Fibroblast of skin of right biceps (primary cell): ENCODE measurements at places on chromosomes 2 and 18.

DNA sequence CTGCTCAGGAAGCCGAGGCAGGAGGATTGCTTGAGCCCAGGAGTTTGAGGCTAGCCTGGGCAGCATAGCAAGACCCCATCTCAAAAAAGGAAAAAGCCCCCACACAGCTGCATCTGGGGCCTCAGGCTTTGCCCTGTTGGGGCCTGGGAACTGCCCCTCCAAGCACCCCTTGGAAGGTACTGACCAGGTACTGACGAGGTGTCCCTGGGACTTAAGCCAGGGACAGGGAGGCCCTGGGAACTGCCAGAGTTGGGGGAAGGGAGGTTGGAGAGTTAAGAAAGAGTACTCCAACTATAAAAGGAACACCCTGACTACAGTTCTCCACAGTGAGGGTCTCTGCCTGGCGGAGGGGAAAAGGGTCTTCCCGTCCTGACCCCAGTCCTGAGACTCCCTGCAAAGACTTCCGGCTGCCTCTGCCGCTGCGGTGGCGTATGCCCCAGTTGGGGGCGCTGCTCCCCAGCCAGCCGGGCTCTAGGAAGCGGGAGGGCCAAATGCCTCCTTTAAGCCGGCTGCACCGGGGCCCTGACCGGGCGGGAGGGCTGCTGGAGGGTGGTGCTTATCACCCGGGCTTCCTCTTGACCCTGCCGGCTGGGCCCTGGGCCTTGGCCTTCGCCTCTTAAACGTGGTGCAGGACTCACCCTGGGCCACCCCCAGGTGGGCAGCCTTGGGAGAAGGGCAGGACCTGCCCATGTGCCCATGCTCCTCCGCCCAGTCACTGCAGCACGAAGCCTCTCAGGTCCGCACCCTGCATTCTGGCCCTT lies 12.8 kb downstream of the SLC30A3 start:
- DNase-seq: peak; percentile 38

- DNase-seq: no peak
These were observed 10.0 kb downstream of the NGEF start for GRCh38 chr2:233002829-233003657.

DNA sequence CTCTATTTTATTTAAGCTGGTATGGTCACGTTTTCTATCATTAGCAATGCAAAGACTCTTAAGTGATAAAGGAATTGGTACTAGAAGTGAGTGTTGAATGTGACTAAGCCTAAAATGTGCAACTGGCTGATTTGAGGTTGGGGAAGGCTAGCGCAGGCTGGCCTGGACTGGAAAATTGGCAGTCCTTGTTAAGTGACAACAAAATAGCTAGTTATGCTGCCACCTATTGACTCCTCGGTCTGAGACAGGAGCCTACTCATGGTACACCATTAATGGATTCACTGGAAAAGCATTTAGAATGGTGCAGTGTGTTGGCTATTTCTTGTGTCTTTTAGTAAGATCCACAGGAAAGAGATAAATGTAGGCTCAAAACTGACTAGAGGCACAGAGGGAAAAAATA lies 5.7 kb upstream of the WIPF1 start:
- DNase-seq: peak; percentile 71

DNA sequence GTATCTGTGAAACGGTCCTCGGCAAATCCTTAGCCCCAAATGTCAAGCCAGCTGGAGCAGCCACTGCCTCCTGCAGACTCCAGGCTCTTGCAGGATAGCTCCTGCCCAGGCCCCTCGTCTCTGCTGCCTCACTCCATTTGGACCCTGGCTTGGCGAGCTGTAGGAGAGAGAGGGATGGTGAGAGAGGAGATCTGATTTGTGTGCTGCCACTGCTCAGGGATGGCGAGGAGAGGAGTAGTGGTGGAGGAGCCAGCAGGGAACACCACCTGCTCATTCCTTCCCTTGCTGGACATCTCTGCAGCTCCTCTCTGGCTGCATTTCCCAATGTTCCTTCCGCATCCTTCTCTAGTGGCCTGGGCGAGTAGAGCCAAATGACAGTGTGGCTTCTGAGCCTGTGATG lies 109.1 kb upstream of the NCK2 start:
- no peak for DNase-seq
